Left lobe of liver (tissue), 2 donors: ENCODE measurements at places on chromosomes 3 and 15. TPM values are rescaled to one million over a fixed set of nuclear protein-coding genes. Genes with fewer than 3 reads are reported as not detected.

LRRC31 gene
- 1.7 TPM for total RNA-seq

MUSTN1 gene
- total RNA-seq: 0.38 TPM

ZNF80 gene
- not detected for total RNA-seq

DNA sequence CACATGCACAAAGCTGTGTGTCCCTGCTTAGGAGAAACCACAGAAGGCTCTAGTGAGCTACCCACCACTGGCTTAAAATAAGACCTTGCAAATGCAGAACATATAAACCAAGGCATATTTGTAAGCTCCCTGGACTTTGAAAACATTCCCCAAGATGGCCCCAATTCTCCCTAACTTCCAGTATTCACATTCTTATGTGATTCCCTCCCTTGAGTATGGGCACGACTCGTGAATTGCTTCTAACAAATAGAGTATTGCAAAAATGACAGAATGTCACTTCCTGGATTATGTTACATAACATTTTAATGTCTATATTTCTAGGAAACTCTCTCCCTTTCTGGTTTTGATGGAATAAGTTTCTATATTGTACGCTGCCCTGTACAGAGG is 131.8 kb upstream of the MCTP2 start:
- DNase-seq: no peak

DNA sequence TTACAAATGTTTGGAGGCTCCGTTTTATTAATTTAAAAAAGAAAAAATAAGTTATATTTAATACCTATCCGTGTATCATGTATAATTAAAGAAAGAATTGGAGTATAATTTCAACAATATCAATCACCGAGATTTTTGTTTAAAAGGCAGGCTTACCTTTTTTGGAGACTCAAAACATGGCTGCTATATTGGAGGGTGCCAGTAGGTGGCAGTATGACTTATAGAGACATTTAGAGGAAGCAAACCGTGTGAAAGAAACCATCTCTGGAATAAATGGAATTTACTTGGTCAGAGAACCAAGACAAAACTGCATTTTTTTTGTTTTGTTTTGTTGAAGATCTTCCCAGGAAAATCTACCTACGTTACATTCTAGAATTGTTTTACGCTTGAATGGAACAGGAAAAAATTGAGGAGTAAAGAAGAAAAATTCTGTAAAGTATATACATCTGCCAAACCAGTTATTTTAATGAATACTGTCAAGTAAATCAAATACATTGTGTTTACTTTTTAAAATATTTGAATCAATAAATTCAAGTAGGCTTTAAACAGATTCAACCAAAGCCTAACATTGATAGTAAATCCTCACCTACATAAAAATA is 802.6 kb upstream of the ALCAM start:
- no peak for DNase-seq

DNA sequence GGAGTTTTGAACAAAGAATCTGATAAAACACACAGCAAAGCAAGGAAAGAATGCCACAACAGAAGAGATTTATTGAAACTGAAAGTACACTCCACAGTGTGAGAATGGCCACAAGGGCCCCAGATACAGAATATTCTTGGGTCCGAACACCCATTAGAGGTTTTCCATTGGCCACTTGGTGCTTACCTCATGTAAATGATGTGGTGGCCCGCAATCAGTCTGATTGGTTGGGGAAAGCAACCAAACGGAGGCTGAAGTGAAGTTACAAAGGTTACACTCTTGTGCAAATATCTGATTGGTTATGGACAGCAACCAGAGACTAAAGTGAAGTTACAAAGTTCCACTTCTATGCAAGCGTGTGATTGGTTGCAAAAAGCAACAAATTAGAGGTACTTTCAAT is 20.4 kb downstream of the NSUN3 start:
- no peak for DNase-seq

DNA sequence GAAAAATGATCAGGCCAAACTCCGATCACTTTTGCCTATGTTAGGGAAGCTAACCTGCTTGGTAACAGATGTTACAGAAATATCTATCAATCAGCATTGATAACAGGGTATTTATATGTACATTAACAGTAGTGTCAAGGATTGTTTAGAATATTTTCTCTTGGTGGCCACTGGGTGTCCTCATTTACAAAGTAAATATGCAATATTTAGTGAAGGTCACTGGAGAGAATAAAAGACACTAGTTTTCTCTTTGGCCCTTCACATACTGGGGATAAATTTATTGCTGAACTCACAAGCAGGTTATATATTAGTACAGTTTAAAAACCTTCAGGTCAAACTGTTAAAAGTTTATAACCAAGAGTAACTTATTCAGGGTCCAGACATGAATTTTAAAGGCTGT is 69.0 kb downstream of the TIGIT start:
- no peak for DNase-seq

- DNase-seq: no peak
Measured at GRCh38 chr3:16183601-16184270, 9.3 kb downstream of the GALNT15 start.

- DNase-seq: no peak
Measured at GRCh38 chr3:179233043-179233442, 17.9 kb downstream of the KCNMB3 start.

GRCh38 chr3:12424635-12425319 is 59.5 kb upstream of the TSEN2 start:
- DNase-seq: no peak

GRCh38 chr3:178714925-178715832 is 178.9 kb downstream of the KCNMB2 start:
- no peak for DNase-seq

- no peak for DNase-seq
Measured at GRCh38 chr15:78791357-78791756, 19.9 kb downstream of the ADAMTS7 start.
